ENCODE measurements at places on chromosomes 12 and 14. TPM values are rescaled to one million over a fixed set of nuclear protein-coding genes. Genes with fewer than 3 reads are reported as not detected.
A peak's percentile ranks its signal among the peaks of the same experiment; 100 is the strongest.

GRCh38 chr14:99947695-99948094 is 117.5 kb upstream of the EVL start:
- peaks cover 65% of the 10 kb centered on the region for H3K27me3 ChIP-seq
- peaks cover 14% of the 10 kb centered on the region for H3K4me1 ChIP-seq
- H3K4me3 ChIP-seq = no peak overlapping the region
- no peak for DNase-seq

DNA sequence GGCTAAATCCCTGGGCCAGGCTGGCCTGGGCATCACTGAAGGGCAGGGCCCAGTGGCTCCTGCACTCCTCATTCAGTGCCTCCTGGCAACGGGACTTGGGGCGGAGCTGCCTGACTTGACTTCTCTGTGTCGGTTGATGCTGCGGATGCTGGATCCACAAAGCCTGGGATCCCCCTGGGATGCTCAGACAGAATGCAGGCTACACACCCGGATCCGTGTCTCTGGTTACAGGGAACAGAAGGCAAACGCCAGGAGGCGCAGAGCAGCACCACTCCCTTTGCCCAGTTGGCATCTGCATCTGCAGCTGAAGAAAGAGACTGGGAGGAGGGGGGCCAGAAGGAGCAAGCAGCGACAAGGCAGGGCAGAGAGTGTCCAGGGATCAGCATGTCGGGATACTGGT is 154.5 kb upstream of the FKBP4 start:
- H3K4me1 ChIP-seq = peaks cover 16% of the 10 kb centered on the region
- peaks cover 52% of the 10 kb centered on the region for H3K27me3 ChIP-seq
- no peak overlapping the region for H3K27ac ChIP-seq
- H3K4me3 ChIP-seq = no peak overlapping the region
- DNase-seq = no peak

DNA sequence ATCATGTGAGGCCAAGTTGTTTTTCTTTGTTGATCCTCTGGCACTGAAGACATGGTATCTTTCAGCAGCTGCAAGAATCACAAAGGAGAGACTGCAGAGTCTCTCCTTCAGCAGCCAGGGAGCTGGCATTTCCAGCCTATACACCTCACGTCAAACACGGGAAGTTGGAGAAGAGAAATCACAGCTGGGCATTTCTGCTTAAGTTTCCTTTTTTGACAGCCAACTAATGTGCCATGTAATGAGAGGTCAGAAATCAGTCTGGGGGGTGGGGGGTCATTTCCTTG is 28.3 kb downstream of the PHLDA1 start:
- no peaks in the 10 kb centered on the region for H3K27me3 ChIP-seq
- H3K4me1 ChIP-seq = no peaks in the 10 kb centered on the region
- H3K4me3 ChIP-seq = no peak overlapping the region
- no peak for DNase-seq
- no peak overlapping the region for H3K27ac ChIP-seq
- no peaks in the 10 kb centered on the region for H3K36me3 ChIP-seq

Gene RIMBP2
- not detected for total RNA-seq

GRCh38 chr12:9792961-9793617 is 32.4 kb upstream of the CD69 start:
- no peak overlapping the region for H3K4me3 ChIP-seq
- DNase-seq = no peak
- H3K27me3 ChIP-seq = no peaks in the 10 kb centered on the region
- H3K36me3 ChIP-seq = no peaks in the 10 kb centered on the region
- no peak overlapping the region for H3K27ac ChIP-seq

GRCh38 chr12:75662511-75663159 is 151.2 kb upstream of the KRR1 start:
- no peak overlapping the region for H3K27ac ChIP-seq
- H3K27me3 ChIP-seq = no peaks in the 10 kb centered on the region
- no peaks in the 10 kb centered on the region for H3K36me3 ChIP-seq
- DNase-seq = no peak
- H3K4me3 ChIP-seq = no peak overlapping the region

- no peak overlapping the region for H3K27ac ChIP-seq
- no peaks in the 10 kb centered on the region for H3K4me1 ChIP-seq
- no peaks in the 10 kb centered on the region for H3K36me3 ChIP-seq
Observed at GRCh38 chr14:55772486-55772885, 192.5 kb downstream of the KTN1 start.

Gene KCNJ8
- total RNA-seq = not detected

Gene ACOT6
- total RNA-seq = not detected

GRCh38 chr12:10214136-10214894 is 1.6 kb downstream of the GABARAPL1 start:
- H3K27ac ChIP-seq = peak overlapping the region; percentile 95
- peaks cover 7% of the 10 kb centered on the region for H3K36me3 ChIP-seq
- peak overlapping the region; percentile 68 for H3K4me3 ChIP-seq
- H3K27me3 ChIP-seq = no peaks in the 10 kb centered on the region
- no peak for DNase-seq
- peaks cover 31% of the 10 kb centered on the region for H3K4me1 ChIP-seq

Gene GPR137C
- total RNA-seq = not detected

- peaks cover 57% of the 10 kb centered on the region for H3K4me1 ChIP-seq
- H3K27me3 ChIP-seq = no peaks in the 10 kb centered on the region
- no peak for DNase-seq
- peaks cover 15% of the 10 kb centered on the region for H3K36me3 ChIP-seq
Observed at GRCh38 chr12:6326316-6327228, 15.3 kb downstream of the TNFRSF1A start.

GRCh38 chr14:104195878-104196277 is 57.5 kb downstream of the KIF26A start:
- H3K27me3 ChIP-seq = peaks cover 23% of the 10 kb centered on the region
- H3K4me3 ChIP-seq = no peak overlapping the region
- no peak for DNase-seq
- H3K27ac ChIP-seq = no peak overlapping the region
- no peaks in the 10 kb centered on the region for H3K36me3 ChIP-seq

Gene SIX1
- 0.18 TPM for total RNA-seq

Gene SLC25A47
- total RNA-seq = not detected

DNA sequence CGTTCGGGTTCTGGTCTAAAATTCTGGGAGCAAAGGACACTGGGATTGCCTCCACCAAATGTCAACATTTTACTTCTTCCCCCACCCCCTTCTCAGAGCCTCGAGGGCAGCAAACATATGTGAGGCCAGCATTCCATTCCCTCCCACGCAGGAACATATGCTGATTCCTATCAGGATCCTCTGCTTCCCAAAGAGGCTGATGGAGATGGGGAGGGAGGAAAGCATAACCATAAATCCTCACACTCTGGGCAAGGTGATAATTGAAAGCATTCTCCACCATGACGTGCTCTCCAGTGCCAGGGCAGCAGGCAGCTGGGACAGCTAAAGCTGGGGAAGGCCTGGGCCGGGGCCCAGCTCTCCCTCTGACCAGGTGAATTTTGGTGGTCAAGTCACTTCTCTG is 395.0 kb downstream of the ZFP36L1 start:
- no peak for DNase-seq
- peaks cover 2% of the 10 kb centered on the region for H3K4me1 ChIP-seq
- no peaks in the 10 kb centered on the region for H3K36me3 ChIP-seq
- H3K27me3 ChIP-seq = no peaks in the 10 kb centered on the region
- H3K27ac ChIP-seq = no peak overlapping the region

DNA sequence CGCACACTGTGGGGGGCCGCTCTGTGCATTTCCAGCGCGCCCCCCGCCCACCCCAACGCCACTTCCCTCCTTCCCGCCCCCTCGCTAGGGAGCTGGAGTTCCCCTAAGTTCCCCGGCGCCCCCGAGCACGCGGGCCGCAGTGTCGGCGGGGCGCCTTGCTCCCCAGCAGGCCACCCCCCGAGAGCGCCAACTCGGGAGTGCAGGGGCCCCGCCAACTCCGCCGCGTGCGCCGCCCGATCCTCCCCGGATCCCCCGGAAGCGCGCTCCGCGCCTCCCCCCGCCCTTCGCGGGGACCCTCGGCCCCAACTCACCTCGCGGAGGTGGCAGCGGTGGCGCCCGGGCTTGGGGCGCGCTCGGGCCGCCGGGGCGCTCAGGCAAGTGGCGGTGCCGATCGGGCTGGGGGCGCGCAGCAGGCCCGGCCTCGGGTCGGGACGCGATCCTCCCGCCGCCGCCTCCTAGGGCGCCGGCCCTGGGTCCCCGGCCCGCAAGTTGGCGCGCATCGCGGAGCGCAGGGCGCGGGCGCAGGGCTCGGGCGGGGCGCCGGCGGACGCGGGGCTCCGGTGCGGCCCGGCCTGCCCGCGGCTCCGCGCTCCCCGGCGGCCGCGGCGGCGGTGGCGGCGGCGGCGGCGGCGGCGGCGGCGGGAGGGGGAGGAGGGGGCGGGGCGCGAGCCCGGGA is at the start of gene NCOR2:
TSS of gene NCOR2 (minus strand) at position 616 of the 676 bp plus-strand sequence. CDS start 72,361 bp downstream, outside the sequence.
- H3K27ac ChIP-seq = peak within 1 kb of the TSS; percentile 89
- peak; percentile 46 for DNase-seq
- peaks cover 7% of the 10 kb centered on the region for H3K36me3 ChIP-seq
- no peaks in the 10 kb centered on the region for H3K27me3 ChIP-seq
- H3K4me3 ChIP-seq = peak within 1 kb of the TSS; percentile 96

GRCh38 chr14:93747560-93747959 is 40.7 kb downstream of the PRIMA1 start:
- peaks cover 19% of the 10 kb centered on the region for H3K27me3 ChIP-seq
- H3K27ac ChIP-seq = no peak overlapping the region
- no peaks in the 10 kb centered on the region for H3K4me1 ChIP-seq
- no peak overlapping the region for H3K4me3 ChIP-seq
- no peaks in the 10 kb centered on the region for H3K36me3 ChIP-seq
- no peak for DNase-seq

Measured in T-cell (primary cell).